ENCODE measurements at places on chromosomes 12 and 14.

GRCh38 chr14:101458741-101459550 is 102.3 kb upstream of the DIO3 start:
- DNase-seq, result no peak

GRCh38 chr14:42370056-42370455 is 763.4 kb downstream of the LRFN5 start:
- DNase-seq, result no peak

- DNase-seq, result no peak
Measured at GRCh38 chr12:14803830-14804160, 325 bp downstream of the C12orf60 start.

- no peak for DNase-seq
Measured at GRCh38 chr12:130646716-130647370, 69.3 kb downstream of the RIMBP2 start.

DNA sequence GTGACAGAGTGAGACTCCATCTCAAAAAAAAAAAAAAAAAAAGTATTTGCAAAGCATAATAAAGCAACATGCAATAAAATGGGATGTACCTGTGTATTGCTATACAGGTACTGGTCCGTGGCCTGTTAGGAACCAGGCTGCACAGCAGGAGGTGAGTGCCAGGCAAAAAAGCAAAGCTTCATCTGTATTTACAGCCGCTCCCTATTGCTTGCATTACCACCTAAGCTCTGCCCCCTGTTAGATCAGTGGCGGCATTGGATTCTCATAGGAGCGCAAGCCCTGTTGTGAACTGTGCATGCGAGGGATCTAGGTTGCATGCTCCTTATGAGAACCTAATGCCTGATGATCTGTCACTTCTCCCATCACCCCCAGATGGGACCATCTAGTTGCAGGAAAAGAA is 113.3 kb downstream of the SCAF11 start:
- no peak for DNase-seq

DNA sequence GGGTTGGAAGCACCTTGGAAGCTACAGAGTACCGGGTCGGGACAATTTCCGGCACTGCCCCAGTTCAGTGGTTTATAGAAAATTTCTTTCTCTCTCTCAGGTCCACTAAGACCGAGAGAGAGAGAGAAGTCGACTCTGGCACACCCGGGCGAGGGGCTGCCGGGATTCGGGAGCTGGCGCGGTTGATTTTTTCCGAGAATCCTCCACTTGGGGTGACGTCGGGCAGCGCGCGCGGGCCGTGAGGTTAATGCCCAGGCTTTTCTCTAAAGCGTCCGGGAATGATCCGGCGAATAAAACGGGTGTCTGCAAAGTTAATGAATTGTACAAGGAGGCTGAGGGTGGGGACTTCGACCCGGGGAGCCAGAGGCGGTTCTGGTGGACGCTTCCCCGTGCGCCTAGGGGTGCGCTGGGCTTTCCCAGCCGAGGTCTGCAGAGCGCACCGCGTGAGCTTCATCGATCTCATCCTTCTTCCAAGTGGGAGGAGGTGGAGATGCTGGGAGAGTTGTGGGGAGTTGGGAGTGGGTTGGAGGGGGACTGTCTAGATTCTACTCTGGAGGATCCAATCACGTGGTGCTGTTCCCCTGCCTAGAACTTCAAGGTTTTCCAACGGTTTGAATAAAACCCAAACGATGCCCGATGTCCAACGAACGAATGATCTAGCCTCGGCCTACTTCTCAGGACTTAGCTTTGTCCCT is 51.9 kb upstream of the TBX3 start:
- DNase-seq, result no peak

- no peak for DNase-seq
Measured at GRCh38 chr12:25151476-25151875, 43.5 kb downstream of the DNAI7 start.

DNA sequence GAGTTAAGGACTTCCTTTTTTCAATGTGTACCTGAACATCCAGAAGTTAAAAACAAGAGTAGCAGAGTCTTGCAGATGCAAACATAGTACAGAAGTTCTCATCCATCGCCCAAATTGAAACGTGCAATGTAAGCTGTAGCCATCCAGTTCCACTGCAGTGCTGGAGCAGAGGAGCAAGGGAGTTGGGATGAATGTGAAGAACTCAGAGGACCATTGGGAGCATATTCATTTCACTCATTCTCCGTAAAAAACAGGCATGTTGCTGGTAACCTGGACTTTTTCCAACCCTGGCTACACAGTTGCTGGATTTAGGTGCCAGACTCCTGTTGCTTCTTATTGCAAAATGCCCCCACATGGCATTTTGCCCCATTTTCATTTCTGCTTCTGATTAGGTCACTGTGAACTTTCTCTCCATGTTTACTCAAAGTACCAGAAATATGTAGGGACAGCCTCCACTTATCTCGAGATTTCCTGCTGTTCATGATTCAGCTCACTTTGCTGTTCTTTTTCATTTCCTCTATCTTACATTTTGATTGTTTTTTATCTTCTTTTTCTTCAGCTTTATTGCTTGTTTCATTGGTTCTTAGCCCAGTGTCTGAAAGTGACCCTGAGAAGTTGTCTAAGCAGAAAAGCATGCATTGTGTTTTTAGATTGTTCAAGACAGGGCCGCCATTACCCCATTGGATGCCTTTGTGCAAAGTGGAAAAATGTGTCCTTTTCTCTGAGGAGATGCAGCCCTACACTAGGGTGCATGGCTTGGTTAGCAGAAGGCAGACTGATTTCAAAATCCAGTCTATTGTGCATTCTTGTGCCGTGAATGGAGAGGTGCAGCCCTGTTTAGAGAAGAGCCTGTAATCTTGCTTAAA is 109.0 kb upstream of the AMIGO2 start:
- DNase-seq, result no peak

- peak; percentile 79 for DNase-seq
Measured at GRCh38 chr12:6788972-6789924, at the start of gene CD4. Gene CD4 (plus strand): TSS chr12:6789528. CDS start chr12:6800139, 10,611 bp downstream.

All from CD4-positive, alpha-beta memory T cell (primary cell).